ENCODE measurements at places on chromosomes 3 and 15. TPM values are rescaled to one million over a fixed set of nuclear protein-coding genes. Genes with fewer than 3 reads are reported as not detected.

Gene TMEM87A
- 39.6 TPM for total RNA-seq

Gene GCSAM
- not detected for total RNA-seq

Gene ROBO2
- total RNA-seq = 1.5 TPM

Gene AADACL2
- total RNA-seq = not detected

Gene DUOX2
- total RNA-seq = 0.70 TPM

Gene CEP19
- total RNA-seq = 3.3 TPM

Gene LPCAT4
- total RNA-seq = 44.4 TPM

Gene DCBLD2
- 243 TPM for total RNA-seq

Gene CHST2
- 11.8 TPM for total RNA-seq

Gene CHCHD4
- total RNA-seq = 10.3 TPM

Gene WDR93
- not detected for total RNA-seq

DNA sequence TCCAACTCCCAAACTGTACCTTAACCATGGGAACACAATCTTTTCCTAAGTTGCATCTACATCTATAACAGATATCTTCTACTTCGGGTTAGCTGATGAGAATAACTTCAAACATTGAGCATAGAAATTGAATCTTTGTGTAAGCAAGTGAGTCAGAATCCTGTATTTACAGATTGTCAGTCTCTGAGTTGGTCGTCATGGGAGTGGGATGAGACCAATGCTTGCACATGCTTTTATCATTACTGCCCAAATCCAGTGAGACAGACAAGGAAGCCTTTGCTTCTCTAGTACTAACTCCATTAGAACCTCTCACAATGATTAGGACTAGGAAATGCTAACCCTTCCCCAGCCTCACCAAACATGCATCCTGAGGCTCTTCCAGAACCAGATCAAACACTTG is 587.1 kb upstream of the ZNF717 start:
- DNase-seq = no peak

DNA sequence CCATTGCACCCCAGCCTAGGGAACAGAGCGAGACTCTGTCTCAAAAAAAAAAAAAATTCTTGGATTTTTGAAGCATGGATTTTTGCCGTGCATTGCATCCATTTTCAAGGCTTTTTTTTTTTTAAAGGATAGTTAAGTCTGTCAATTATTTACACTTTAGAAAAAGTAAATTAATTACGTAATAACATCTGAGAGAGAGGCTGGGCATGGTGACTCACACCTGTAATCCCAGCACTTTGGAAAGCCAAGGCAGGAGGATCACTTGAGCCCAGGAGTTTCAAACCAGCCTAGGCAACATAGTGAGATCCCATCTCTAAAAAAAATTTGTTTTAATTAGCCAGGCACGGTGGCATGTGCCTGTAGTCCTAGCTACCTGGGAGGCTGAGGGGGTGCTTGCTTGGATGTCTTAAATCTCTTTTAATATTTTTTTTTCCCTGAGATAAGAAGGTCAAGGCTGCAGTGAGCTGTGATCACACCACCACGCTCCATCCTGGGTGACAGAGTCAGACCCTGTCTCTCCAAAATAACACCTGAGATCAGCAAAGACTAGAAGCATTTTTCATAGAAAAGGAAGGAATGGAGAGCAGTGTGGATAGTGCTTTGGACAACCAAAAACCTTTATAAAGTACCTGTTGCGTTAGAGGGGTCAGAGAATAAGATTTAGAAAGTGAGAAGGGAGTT is 6.8 kb upstream of the SENP7 start:
- no peak for DNase-seq

DNA sequence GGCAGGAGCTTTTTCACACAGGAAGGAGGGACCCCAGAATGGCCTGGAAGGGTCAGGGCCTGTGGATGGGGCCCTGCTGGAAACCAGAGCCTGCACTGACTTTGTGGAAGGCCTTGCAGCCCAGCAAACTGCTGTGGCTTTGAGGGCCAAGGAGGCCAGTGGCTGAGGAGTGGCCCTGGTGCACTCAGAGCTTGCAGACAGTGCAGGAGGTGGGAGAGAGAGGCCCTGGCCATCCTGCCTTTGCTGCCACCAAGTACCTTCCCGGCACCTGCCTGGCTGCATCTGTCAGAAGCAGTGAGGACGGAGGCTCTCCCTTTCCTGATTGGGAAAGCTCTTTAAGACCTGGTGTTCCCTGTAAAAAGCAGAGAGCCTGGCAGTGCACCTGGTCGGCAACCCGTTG is 6.4 kb downstream of the PSTPIP1 start:
- no peak for DNase-seq

GRCh38 chr15:68000754-68001153 is 53.4 kb upstream of the PIAS1 start:
- DNase-seq = no peak

DNA sequence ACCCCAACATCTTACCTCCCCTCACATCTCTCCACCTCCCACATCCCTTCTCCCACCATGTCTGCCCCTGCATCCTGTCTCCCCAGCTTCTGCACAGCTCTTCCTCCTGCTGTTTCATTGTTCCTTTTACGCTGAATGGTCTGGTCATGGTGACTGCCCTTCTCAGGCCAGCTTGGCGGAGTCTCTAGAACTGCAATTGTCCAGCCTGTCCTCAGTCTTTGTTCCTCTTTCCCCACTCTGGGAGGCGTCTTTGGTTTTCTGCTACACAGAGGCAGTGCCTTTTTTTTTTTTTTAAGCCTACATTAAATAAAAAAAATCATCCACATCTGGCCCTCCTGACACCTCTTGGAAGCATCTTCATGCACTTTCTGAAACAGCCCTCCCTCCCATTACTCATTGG is 49.1 kb upstream of the SEC22A start:
- no peak for DNase-seq

GRCh38 chr15:56261854-56262509 is 18.3 kb upstream of the RFX7 start:
- DNase-seq = no peak

GRCh38 chr3:69496856-69497255 is 111.0 kb upstream of the FRMD4B start:
- no peak for DNase-seq

GRCh38 chr15:55954862-55955605 is 38.4 kb downstream of the NEDD4 start:
- no peak for DNase-seq

GRCh38 chr3:49388289-49388820 is 23.4 kb downstream of the RHOA start:
- DNase-seq = peak; percentile 59

GRCh38 chr3:135014566-135014965 is 219.5 kb downstream of the EPHB1 start:
- DNase-seq = no peak

DNA sequence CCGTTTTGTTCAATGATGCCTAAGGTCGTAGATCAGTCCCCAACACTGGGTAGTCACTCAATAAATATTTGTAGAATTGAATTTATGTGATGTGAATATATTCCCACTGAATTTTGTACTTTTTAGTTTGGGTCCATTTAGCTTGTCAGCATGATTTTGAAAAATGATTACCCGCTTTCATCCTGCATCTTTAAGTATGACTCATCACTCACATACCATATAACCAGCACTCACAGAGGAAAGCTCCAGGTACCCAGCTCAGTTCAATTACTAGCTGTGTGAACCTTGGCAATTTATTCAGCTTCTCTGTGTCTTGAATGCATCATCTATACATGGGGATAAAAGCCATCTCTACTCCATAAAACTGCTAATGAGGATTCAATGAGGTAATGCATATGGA is 2.2 kb upstream of the MLF1 start:
- peak; percentile 18 for DNase-seq

GRCh38 chr3:188152660-188153436 is 1.1 kb upstream of the LPP start:
- DNase-seq = peak; percentile 66

GRCh38 chr3:182925330-182925943 is 54.9 kb downstream of the DCUN1D1 start:
- DNase-seq = peak; percentile 28

- peak; percentile 14 for DNase-seq
Measured at GRCh38 chr15:68335251-68335650, 57.7 kb downstream of the FEM1B start.

DNA sequence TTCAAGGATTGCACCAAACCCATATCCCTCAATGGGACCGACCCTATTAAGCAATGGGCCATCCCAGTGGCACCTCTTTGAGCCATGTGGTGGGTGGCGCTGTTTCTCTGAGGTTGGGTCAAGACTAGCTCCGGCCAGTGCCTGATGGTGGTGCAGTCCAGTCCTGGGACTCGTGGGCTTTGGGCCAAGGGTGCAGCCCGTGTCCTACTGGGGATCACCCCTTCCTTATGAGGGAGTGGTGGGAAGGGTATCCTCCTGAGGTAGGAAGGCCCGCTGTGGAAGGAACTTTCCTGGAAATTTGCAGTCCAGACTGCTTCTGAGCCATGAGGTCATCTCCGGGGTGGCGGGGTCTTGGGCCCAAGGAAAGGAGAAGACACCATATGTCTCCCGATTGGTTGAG is 231.6 kb downstream of the SNRPN start:
- DNase-seq = no peak

DNA sequence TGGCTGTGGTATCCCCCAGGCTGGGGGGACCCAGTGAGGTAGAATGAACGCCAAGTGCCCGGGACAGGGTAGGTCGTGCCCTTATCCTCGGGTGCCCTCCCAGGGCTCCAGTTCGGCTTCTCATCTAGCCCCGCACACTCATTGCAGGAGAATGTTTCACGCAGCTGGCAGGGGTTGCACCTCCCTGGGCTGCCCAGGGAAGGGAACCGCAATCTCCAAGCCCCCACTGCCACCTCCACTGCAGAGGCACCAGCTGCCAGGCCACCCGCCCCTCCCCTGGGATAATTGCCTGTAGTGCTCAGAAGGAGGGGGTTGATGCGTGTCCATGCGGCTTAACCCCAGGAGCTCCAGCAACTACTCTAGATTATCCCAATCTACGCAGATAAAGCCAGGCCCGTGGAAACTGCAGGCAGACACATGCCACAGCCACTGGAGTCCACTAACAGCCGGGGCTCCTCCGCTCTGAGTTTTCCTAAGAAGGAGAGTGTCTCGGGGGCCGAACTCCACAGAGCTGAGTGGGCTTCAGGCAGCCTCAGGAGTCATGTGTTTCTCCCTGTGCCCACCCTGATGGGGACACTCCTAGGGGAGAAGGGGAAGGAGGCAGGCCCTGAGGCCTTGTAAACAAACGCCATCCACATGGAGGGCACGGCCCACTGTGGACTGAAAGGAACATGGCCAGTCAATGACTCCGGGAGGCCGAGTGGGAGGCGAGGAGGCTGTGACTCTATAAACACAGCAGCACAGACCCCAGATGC is 137.2 kb upstream of the IQSEC1 start:
- DNase-seq = no peak

DNA sequence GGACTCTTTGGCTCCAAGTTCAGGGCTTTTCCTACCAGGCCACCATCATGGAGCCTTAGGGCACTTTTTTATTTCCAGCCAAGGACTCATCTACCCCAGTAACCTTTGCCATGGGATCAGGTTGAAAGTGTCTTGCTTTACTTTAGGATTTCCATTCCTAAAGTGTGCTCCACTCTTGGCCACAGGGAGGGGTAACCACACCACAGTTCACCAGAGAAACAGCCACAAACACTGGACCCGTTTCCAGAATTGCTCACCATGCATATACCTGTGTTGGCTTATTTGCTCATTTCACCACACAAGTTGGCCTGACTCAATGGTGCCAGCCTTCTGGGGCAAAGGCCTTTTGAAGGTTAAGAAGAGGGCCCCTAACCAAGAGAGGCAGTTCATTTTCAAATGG is 70.6 kb upstream of the RAD18 start:
- DNase-seq = no peak

DNA sequence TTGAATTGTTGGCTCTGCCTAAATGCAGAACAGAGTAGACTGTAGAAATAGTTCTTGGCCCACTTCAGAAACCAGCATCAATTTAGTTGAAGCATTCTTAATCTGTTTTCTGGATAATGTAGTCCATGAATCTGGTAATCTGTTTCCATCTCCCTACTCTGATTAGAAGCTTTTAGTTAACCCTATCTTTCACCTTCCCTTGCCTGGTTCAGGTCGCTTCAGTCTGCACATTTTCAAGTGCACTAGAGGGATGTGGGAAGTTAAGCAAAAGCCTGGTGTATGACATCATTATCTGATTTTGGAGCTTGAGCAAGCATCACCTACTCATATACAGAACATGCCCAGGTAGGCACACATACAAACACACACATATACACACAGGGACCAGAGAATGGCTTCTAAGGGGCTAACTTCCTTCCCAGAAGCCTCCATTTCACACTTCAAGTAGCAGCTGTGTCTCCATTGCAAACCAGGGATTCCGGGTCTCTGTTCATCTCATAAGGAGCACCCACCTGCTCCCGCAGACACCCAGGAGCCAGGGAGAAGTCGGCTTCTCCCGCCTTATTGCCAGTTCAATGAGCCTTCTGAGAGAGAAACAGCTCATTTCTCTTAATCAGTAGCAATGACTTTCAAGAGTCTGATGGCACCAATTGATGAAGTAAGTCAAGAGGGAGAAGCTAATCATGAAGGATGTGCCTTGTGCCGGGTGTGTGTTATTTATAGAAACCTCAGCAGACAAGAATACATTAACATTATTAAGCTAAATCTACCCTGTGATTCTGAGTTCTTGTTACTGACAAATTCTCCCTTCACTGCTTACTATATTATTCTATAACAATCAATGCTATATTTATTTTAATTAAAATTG is 347.9 kb upstream of the STAC start:
- no peak for DNase-seq

GRCh38 chr15:85462029-85462428 is 81.6 kb downstream of the AKAP13 start:
- no peak for DNase-seq

DNA sequence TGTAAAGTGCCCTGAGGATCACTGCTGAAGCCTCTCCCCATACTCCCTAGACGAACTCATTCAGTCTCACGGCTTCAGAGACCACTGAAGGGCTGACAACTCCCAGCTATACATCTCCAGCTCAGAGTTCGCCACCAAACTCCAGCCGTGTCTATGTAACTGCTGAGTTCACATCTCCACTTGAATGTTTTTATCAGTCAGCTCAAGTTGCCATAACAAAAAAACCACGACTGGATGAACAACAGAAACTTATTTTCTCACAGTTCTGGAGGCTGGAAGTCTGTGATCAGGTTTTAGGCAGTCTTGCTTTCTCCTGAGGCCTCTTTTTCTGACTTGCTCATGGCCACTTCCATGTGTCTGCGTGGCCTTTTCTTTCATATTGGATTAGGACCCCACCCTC is 223.0 kb upstream of the LRRFIP2 start:
- peak; percentile 12 for DNase-seq

DNA sequence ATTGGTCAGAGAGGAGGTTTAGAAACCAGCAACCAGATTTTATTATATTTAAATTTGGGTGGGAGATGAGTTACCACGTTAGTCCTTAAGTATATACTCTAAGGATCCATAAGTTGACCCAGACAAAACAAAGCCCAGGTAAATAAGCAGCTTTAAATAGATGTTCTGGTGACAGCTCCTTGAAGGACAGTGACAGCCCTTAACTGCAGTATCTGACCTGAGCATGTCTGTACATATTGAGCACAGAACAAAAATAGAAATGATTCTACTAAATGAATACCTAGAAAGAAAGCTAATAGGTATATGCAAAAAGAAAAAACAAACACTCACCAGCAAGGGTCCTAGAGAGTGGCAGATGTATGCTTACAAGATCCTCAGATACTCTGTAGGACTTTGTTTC is 63.0 kb downstream of the UBR1 start:
- no peak for DNase-seq

DNA sequence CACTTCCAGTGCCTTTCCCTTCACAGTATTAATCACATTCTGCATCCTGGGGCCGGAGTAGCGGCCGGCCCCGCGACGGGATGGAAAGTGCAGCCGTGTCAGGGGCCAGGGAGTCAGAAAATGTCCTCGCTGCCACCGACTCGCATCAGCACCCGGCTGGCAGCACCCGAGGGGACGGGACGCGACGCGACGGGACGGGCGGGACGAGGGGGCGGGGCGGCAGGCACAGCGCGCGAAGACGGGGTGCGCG is 353 bp downstream of the ATG3 start:
- peak; percentile 8 for DNase-seq

- no peak for DNase-seq
Measured at GRCh38 chr15:59543721-59544547, 67.6 kb upstream of the GCNT3 start.

All from astrocyte (in vitro differentiated cells and primary cell).